ENCODE measurements at places on chromosomes 6 and 20. TPM values are rescaled to one million over a fixed set of nuclear protein-coding genes. Genes with fewer than 3 reads are reported as not detected.

The NTSR1 gene
- total RNA-seq = 0.57 TPM

The HCRTR2 gene
- not detected for total RNA-seq

The GPR6 gene
- not detected for total RNA-seq

The KIFC1 gene
- 83.7 TPM for total RNA-seq

The SLC17A2 gene
- not detected for total RNA-seq

The ADTRP gene
- total RNA-seq = 0.98 TPM

DNA sequence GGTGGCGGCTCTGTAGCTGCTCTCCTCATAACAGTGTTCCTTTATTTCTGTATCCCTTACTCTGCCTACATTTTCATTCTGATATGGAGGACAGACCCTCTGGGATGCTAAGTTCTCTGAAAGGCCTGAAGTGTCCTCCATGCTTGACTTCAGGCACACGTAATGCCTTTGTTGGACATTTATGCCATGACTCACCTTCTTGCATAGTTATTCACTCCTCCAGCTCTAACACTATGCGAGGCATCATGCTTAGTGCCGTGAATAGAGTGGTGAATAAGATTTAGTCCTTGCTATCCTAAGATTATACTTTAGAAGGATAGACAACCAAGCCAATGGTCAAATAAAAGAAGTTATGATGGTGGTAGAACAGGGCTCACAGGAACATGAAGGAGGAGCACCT, 760.9 kb upstream of the FLRT3 start:
- H3K36me3 ChIP-seq = no peaks in the 10 kb centered on the region
- H3K4me3 ChIP-seq = no peak overlapping the region
- no peaks in the 10 kb centered on the region for H3K27me3 ChIP-seq
- DNase-seq = no peak
- H3K27ac ChIP-seq = no peak overlapping the region

DNA sequence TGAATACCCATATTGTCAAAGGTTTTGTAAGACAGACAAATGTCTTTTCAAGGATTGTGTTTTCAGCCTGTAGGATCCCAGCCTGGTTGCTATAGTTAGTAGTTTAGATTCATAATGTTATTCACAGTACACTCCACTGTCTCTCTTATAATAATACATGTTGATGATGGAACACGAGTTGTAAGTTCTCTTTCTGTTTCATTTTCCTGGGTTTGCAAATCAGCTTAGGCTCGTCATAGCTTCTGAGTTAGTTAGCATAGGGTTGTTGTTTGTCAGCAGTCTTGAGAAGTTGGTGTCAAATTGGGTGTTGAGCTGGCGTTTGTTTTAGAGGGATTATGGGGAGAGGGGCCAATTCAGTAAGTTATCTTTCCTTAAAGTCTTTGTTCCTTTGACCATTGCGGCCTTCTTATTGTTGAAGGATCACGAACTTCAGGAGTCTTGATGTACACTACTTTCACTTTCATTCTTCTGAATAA, 45.8 kb downstream of the QKI start:
- H3K4me3 ChIP-seq = no peak overlapping the region
- no peak for DNase-seq
- peaks cover 47% of the 10 kb centered on the region for H3K4me1 ChIP-seq
- 0 out of 2 replicates have a peak, but pooled peaks cover 3% of the 10 kb centered on the region for H3K36me3 ChIP-seq

GRCh38 chr20:59994697-59995122, 36.5 kb downstream of the CDH26 start:
- H3K27ac ChIP-seq = peak overlapping the region; percentile 94
- H3K4me3 ChIP-seq = peak overlapping the region; percentile 69
- H3K4me1 ChIP-seq = peaks cover 35% of the 10 kb centered on the region
- 0 out of 2 replicates have a peak, but pooled peaks cover 3% of the 10 kb centered on the region for H3K36me3 ChIP-seq
- peak; percentile 78 for DNase-seq
- H3K27me3 ChIP-seq = peaks cover 14% of the 10 kb centered on the region

- H3K4me1 ChIP-seq = peaks cover 9% of the 10 kb centered on the region
- no peak overlapping the region for H3K4me3 ChIP-seq
- no peak overlapping the region for H3K27ac ChIP-seq
- no peak for DNase-seq
- no peaks in the 10 kb centered on the region for H3K36me3 ChIP-seq
- no peaks in the 10 kb centered on the region for H3K27me3 ChIP-seq
Measured at GRCh38 chr20:12223057-12223456, 305.4 kb downstream of the BTBD3 start.

Data from WTC11 (cell line).